ENCODE measurements at places on chromosomes 2 and 18. TPM values are rescaled to one million over a fixed set of nuclear protein-coding genes. Genes with fewer than 3 reads are reported as not detected.

GRCh38 chr2:233210843-233211547 is 40.5 kb upstream of the ATG16L1 start:
- peak; percentile 86 for DNase-seq

DNA sequence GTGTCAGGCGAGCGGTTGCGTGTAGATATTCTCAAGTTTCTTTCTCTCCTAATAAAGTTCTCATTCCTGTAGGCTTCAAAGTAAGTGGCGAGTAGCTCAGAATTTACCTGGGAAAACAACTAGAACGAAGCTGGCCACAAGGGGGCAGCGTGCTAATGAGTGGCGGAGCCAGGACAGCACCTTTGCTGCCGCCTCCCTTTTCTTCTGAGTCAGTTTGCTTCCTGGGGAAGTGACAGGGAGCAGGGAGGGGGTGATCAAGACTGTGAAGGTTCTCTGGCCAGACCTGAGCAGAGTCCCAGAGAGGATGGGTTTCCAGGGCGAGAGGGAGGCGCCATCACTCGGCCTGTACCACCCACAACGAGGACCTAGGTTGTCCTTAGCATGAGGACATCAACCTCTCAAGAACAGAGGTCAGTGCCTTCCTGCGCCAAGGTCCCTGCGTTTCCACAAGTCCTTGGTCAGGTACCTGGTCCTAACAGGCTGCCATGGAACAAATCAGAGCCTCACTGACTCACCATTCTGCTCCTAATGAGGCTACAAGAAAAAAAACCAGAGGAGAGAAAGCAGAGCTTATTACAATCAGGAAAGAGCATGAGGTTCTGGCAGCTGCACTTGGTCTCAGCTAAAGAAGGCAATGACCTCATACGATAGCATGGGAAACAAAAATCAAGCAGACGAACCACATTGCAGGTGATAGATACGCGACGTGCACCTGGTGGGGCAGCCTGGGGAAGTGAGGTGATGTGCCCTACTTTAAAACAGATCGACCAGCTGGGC is 98.7 kb downstream of the PLB1 start:
- peak; percentile 96 for DNase-seq

DNA sequence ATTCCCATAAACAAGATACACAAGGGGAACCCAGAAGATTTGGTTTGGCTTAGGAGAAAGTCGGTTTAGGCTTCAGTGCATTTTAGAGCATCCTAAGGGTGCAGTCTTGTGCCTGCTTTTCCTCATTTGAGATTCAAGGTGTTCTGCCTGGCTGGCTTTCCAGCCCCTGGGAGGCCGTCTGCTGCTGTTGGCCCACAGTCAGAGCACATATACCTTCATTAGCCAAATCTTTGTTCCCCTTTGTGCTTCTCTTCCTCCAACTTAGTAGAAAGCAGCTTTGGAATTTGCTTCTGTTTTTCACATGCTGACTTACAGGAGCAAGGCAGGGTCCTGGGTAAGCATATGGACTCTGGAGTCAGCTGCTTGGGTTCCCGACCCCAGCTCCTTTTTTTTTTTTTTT is 477.1 kb upstream of the TCF4 start:
- no peak for DNase-seq

DNA sequence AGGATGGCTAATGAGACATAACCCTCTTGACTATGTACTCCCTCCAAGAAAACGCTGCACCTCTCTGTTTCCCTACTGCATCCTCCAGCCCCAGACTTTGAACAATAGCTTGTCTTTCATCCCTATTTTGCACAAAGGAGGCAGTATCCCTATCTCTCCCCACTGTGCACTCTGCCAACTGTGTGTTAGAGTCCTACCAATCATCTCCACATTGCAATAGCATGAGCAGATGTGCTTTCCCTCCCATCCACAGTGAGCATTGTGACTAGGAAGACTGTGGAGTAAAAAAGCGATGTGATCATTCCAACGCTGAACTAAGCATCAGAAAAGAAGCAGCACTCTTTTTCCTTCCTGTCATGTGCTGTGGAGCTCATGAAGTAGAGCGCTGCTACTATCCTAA is 206.3 kb upstream of the GULP1 start:
- no peak for DNase-seq

The ARID5A gene
- total RNA-seq, result 13.6 TPM

The IL36RN gene
- total RNA-seq, result not detected
